ENCODE measurements at places on chromosomes 1 and 21. TPM values are rescaled to one million over a fixed set of nuclear protein-coding genes. Genes with fewer than 3 reads are reported as not detected.

The CALML6 gene
- total RNA-seq = not detected

The ENSA gene
- 135 TPM for total RNA-seq

The ROR1 gene
- total RNA-seq = 5.8 TPM

The FNDC5 gene
- total RNA-seq = 8.9 TPM

The NHLH2 gene
- not detected for total RNA-seq

The OR2M3 gene
- not detected for total RNA-seq

DNA sequence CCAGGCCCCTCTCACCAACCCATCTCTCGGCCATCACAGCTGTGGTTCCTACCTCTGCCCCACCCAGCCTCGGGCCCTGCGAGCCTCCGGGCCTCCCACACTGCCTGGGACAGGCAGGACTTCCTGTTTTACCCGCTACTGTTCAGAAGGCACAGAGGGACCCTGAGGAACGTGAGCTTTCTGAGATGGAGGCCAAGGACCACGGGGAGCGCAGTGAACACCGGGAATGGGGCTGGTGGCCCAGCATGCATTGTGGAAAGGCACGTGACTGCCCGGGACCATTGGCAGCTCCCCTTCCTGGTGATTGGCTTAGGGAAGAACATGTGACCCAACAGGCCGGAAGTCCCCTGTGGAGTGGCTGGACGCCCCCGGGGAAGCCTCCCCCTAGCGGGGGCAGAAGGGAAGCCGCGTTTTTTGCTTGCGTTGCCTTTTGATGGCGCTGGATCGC lies 7.0 kb downstream of the S100B start:
- DNase-seq = no peak

- DNase-seq = no peak
These were observed 54.7 kb upstream of the ABCG1 start for GRCh38 chr21:42164064-42164789.

DNA sequence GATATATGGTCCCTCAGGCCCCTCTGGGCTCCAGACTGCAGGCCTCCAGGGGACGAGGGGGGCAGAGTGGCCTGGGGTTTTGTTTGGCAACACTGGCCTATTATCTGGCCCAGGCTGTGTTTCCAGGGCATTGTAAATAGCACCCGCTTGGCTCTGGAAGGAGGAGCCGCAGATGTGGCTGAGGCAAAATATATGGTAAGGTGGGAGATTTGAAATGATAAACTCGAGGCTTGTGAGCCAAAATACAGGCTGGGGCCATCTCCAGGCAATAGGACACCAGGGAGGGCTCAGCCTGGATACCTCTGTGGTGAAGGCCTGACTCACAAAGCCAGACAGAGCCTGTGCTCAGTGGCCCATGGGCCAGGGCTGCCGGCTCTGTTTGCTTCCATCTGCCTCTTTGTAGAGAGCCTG lies 14.0 kb downstream of the NAV1 start:
- no peak for DNase-seq

DNA sequence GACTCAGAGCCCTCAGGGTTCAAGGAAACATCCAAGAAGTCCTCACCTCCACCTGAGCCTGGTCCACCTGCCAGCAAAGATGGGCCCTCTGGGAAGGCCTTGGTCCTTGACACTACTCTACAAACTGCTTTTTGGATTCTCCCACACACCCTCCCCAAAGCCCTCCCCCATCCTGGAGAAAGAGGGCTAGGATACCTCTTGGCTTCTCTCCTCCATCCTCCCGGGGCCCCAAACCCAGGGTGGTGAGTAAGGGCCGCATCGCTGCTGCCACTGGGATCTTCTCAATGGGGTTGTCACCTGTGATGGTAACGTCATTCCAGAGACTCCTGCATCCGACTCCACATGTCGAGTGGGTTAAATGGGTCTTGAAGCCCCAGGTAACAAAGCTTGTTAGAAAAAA lies 26.6 kb downstream of the MATN1 start:
- no peak for DNase-seq

DNA sequence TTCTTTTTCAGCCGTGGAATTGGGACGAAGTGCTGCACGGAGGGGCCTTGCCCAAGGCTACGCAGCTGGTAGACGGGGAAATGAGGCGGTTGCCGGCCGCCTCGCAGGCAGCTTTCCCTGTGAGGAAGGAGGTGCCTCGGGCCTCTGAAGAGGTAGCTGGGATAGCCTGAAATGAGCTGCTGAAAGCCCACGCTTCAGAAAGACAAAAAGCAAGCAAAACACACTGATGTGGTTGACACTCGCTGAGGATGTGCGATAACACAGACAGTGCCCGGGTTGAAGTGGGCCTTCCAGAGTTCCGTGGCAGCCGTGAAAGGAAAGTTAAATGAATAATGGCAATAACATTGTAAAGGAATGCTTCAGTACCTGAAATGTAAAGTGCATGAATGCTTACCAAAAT lies 47.2 kb downstream of the S1PR1 start:
- no peak for DNase-seq

- no peak for DNase-seq
These were observed 10.1 kb downstream of the ICMT start for GRCh38 chr1:6225651-6226050.

DNA sequence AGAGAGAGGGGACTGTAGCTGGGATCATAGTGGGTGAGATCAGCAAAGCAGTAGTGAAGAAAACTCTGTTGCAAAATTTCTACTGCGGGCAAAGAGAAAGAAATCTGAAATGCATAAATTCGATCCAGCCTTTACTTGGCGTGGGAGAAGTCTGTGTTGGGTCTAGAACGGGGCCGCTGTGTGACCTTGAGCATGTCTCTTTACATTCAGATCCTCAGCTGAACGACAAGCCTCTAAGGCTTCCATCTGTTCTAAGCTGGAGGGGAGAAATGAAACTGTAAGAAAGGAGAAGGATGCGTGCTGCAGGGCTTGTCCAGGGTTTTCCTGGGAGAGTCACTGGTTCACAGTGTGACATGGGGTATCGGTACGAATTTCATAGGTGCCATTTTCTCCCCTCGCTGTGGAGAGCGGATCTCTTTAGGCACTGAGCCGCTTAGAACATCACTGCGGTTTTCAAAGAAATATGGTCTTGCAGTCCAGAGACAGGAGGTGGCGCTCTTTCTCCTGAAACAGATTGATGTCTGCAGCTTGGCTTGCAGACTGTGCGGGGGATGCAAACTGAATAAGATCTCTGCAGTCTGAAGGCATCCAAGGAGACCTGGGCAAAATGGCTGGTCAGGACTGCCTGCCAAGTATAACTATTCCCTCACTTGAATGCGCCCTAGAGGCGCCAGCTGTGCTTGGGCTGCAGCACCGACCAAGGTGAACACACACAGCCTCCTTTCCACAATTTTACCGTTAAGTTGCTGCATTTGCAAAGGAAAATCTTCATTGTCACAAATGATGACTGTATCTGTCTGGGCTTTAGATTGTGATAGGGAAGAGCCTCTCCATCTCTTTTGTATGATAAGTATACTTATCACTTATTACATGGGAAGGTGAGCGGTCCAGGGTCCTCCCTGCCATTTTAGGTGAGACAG lies 104.1 kb downstream of the XCL2 start:
- peak; percentile 95 for DNase-seq

DNA sequence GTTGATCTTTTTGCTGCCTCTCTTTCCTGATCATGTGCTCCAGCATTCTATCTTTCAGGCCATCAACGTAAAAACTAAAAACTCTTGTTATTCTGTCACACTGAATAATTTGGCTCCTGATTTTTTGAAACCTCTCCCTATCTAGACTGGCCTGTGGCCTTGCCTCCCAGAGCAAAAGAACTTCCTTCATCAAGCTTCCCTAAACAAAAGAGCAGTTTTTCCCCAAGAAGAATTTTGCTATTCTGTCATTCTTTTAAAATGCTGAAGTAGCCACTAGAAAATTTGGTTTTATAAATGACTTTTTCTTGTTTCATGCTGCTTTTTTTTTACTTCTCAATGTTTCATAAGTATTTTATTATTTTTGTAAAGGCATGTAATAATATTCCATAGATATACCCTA lies 37.1 kb upstream of the CR2 start:
- no peak for DNase-seq

GRCh38 chr1:162070094-162070748 lies 730 bp downstream of the NOS1AP start:
- peak; percentile 88 for DNase-seq

- DNase-seq = no peak
These were observed 104.2 kb upstream of the GCLM start for GRCh38 chr1:94013367-94013878.

DNA sequence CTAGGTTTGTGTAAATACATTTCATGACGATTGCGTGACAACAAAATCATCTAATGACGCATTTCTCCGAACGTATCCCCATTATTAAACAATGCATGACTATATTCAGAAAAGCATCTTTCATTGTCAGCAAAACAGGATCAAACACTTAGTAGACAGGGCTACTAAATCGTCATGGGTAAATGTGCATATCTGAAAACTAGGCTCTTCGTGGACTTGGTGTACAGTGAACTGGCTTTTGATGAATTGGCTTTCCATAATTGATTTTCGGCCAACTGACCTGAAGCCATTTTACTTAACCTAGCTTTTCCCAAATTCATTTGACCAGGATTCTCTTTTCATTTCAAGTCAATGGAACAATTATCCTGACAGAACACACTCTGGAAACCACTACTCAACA lies 665.0 kb downstream of the SMYD3 start:
- no peak for DNase-seq

GRCh38 chr1:39566441-39567137 lies 10.0 kb downstream of the PABPC4 start:
- DNase-seq = no peak
